HAP-1 (cell line): ENCODE measurements at places on chromosomes 13 and 19.

DNA sequence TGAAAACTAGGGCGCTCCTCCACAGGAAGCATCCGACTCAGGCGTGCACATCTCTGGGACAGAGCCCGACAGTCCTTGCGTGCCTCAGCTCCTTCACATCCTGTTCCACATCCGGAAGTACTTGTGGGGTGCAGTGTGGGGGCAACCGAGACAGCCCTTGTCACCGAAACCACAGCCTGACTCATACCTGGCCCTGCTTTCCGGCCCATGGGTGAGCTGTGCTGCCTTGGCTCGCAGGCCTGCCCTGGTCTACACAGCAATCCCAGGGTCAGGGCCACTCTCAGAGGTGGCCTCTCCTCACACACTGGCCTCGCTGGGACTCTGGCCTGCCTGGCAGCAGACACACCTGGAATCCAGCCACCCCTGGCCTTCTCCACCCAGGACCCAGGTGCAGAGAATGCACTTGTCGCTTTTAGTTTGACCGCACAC, 100.4 kb downstream of the STK24 start:
- DNase-seq: no peak

DNA sequence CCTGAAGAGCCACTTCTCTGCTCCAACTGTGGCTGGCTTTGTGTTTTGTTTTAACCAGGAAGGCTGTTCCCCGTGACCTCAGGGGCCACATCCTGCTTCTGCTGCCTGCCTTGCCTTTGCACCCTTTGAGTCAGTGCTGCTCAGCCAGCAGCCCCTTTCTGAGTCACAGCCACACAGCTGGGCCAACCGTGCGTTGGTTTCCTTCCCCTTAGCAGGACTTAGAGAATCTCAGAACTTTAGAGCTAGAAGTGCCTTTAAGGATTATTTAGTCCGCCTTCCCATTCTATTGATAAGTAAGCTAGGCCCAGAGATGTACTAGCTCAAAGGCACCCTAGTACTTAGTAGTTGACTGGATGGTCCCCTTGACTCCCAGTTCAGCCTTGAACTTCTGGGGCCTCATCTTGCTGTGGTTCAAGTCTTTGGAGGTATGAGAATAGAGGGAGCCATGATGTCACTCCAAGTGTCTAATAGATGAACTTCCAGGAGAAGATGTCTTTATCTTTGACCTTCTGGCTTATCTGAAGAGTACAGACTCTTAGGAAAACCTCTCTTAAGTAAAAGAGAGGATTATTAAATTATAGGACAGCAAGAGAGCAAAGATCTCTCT, 8.0 kb downstream of the RGCC start:
- DNase-seq: no peak

DNA sequence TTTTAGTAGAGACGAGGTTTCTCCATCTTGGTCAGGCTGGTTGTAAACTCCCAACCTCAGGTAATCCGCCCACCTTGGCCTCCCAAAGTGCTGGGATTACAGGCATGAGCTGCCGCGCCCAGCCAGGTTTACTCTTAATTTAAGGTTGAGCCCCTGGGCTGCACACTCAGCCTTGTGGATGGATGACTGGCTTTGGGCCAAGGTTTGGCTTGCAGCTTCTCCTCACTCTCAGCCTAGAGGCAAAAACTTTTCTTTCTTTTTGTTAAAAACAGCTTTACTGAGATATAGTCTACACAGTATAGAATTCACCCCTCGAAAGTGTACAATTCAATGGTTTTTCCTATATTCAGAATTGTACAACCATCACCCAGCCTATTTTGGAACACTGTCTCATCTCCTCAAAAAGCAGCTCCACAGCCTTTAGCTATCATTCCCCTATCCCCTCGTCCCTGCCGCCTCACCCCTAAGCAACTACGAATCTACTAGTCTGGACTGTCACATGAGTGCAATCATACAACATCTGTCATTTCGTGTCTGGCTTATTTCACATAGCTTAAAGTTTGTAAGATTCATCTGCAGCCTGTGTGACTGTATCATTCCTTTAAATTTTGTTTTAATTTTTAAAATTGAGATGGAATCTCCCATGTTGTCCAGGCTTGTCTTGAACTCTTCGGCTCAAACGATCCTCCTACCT, 14.5 kb upstream of the TSPAN16 start:
- no peak for DNase-seq

DNA sequence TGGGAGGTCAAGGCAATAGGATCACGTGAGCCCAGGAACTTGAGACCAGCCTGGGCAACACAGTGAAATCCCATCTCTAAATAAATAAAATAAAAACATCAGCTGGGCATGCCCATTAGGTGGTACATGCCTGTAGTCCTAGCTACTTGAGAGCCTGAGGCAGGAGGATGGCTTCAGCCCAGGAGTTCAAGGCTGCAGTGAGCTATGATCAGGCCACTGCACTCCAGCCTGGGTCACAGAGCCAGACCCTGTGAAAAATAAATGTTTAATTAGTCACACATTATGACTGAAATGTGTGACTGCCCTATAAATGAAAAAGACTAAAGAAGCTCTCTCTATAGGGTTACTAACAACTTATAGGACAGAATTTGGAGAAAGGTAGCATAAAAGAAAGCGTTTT, 37.7 kb downstream of the USP12 start:
- DNase-seq: no peak

DNA sequence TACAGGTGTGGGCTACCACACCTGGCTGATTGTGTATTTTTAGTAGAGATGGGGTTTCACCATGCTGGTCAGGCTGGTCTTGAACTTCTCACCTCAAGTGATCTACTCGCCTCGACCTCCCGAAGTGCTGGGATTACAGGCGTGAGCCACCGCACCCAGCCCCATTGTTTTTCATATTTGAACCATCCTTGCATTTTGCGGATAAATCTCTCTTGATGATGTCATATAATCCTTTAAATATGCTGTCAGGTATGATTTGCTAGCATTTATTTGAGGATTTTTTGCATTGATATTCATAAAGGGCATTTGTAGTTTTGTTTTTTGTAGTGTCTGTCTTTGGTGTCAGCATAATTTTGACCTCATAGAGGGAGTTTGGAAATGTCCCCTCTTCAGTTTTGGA, 5.7 kb downstream of the ZNF101 start:
- no peak for DNase-seq
